ENCODE measurements at places on chromosomes 12 and 14.

DNA sequence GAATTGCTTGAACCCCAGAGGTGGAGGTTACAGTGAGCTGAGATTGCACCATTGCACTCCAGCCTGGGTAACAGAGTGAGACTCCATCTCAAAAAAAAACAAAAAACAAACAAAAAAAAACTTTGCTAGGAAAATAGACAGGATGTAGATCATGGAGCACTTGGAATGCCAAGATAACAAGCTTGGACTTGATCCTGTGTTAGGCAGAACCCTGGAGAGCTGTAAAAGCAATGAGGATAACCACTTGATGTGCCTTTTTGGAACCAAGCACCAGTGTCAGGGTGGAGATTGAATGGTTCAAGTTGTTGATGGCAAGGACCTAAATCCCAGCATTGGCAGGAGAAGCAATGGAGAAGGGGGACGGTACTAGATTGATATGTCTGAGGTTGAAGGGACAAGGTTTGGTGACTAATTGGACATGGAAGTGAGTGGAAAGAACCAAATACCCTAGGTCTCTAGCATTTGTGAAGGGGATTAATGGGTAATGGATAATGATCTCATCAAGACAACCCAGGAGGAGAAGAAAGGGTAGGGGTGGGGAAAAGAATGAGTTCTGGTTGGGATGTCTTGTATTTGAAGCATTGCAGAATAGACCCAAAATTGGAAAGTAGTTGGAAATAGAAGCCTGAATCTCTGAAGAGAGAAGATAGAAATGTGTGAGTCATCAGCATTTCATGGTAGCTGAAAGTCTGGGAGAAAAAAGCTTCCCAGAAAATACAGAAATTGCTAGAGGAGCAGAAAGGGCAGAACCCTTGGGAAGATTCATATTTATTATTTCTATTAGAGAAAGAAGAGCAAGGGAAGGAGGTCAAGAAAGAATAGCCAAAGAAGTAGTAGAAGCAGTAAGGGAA lies 176.7 kb downstream of the NUAK1 start:
- no peak for DNase-seq

- no peak for DNase-seq
These were observed 67.0 kb upstream of the RD3L start for GRCh38 chr14:104009297-104009696.

- no peak for DNase-seq
These were observed 524.2 kb downstream of the TMTC2 start for GRCh38 chr12:83210933-83211332.

- DNase-seq = no peak
These were observed 18.9 kb downstream of the SYNE3 start for GRCh38 chr14:95497561-95498011.

DNA sequence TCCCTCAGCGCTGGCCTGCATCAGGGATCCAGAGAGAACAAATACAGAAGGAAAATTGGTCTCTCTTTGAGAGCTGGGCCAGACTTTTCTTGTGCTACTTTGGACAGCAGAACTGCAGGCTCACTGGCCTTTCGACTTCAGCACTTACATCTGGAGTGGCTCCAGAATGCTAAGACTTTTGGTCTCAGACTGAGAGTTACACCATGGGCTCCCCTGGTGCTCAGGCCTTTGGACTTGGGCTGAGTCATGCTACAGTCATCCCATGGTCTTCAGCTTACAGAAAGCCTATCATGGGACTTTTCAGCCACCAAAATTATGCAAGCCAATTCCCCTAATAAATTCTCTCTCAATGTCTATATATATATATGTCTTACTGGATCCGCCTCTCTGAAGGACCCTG lies 9.0 kb upstream of the CD163 start:
- no peak for DNase-seq

GRCh38 chr12:94819011-94819410 lies 168.7 kb upstream of the TMCC3 start:
- DNase-seq = no peak

DNA sequence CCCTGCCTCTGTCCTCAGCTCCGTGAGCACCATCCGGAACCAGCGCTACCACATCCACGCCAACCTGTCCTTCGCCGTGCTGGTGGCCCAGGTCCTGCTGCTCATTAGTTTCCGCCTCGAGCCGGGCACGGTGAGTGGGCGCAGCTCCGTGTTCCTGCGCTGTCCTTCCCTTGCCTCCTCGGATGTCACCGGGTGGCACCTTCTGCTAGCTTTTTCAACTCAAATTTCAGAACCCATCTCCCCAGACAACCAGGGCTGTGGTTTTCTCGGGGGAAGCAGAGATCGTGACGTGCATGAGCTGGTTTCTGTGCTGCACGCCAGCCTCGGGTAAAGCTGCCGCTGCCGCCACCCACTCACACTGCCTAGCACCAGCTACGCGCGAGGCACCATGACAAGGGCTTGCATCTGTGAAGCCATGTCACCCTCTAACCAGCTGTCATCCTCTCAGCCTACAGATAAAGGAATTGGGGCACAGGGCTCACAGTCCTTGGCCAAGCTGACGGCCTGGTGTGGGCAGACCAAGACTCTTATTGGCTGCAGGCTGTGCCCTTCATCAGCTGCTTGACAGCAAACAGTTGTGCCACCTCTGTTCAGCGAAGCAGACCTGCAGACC lies 152.1 kb downstream of the ADGRD1 start:
- no peak for DNase-seq

- DNase-seq = no peak
These were observed 51.7 kb downstream of the LRRC74A start for GRCh38 chr14:76877871-76878270.

DNA sequence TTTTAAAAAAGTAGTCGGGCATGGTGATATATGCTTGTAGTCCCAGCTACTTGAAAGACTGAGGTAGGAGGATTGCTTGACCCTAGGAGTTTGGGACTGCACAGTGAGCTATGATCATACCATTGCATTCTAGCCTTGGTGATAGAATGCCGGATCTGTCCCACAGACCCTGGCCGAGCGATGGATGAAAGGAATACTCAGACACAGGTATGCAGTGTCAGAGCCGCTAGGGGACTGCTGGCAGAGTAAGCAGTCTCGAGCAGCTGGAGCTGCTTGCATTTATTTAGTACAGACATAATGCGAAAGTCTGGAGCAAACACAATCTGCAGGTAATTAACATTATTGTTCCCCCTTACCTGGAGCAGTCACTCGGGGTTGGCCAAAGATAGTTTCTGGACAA lies 18.6 kb downstream of the AICDA start:
- no peak for DNase-seq
